Bronchial epithelial cell (primary cell): ENCODE measurements at places on chromosomes 2 and 18.

DNA sequence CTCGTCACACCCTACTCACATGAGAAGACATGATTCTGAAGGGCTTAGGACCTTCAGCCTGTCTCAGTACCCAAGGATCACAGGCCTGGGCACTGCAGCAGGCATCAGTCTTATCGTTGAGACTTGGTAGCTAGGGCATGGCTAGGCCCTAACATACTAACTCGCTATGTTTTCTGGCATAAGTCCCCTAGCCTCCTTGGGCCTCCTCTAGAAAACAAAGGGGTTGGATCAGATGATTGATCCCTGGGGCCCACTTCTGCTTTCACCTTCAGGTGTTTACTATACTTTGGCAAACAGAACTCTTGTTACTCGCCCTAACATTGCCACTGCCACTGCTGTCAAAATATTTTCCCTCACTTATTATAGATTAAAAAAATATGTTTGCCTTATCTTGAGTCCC, 44.2 kb downstream of the VSNL1 start:
- DNase-seq: no peak

GRCh38 chr18:11689669-11690565, 853 bp downstream of the GNAL start:
- peak; percentile 43 for DNase-seq

- DNase-seq: no peak
These were observed 10.2 kb downstream of the NFATC1 start for GRCh38 chr18:79405781-79406575.

DNA sequence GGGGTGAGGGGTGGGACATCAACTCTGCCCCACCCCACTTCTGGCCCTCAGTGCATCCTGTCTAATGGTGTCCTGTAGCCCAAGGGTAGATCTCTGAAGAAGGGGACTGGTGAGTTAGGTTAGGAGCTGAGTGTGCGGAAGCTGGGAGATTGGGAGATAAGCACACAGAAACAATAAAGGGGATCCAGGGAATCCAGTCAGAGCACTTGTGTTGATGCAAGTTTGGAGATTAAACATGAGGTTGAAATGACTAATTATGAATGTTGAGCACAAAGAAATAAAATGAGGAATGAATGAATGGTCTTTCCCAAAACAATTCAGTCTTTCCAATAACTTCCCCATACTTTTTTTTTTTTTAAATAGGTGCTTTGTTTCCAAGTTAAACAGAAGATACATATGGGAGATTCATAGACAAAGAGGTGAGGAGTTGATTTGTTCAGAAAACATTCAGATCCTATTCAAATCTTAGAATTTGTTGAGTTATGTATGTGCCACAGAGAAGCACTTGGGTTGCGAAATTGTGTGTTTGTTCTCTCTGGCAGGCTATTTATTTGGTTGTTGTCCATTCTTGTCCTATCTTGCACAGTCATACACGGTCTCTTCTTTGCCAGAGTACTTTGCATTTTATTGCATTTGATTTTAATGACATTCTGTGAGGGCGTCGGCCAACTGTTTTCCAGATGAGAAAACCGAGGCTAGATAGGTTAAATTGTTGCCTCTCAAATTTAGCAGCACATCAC, 31.6 kb upstream of the NABP1 start:
- DNase-seq: peak; percentile 95

- peak; percentile 44 for DNase-seq
These were observed 36.6 kb downstream of the VAPA start for GRCh38 chr18:9950289-9951016.

- no peak for DNase-seq
These were observed 32.8 kb upstream of the ACKR3 start for GRCh38 chr2:236536727-236537398.

GRCh38 chr2:72947952-72948830, 30.9 kb downstream of the EMX1 start:
- DNase-seq: no peak

- DNase-seq: no peak
These were observed 69.7 kb downstream of the LYPD6 start for GRCh38 chr2:149399934-149400615.

GRCh38 chr2:226185616-226186211, 613.9 kb downstream of the IRS1 start:
- peak; percentile 86 for DNase-seq

DNA sequence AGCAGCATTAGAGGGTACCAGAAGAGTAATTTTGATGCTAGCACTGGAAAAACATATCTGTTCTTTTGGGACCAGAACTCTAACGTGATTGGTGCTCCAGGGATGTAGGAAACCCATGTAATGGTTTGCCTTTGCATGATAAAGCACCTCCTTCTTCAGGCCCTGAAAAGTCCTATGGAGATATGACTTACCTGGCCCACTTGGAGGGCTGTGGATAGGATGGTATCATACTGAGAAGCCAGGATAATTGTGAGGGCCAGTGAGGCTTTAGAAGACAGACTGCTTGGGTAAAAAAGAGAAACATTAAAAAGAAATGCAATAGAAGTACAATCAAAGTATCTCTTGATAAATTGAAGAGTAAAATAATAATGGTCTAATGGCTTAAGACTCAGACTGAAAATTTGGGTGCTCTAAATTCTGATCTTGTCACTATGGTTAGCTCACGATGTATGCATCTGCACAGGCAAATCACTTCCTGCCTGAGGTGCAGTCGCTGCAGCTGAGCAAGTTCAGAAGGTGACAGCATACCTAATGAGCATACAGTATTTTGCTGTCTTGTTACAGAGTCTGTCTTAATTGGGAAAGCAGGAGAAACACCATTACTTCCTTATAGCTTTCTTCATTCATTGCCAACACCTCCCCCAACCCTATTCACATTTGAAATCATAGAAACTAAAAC, 371.5 kb downstream of the NUP35 start:
- DNase-seq: no peak

GRCh38 chr2:186349508-186349907, 136.6 kb upstream of the ZC3H15 start:
- peak; percentile 94 for DNase-seq

DNA sequence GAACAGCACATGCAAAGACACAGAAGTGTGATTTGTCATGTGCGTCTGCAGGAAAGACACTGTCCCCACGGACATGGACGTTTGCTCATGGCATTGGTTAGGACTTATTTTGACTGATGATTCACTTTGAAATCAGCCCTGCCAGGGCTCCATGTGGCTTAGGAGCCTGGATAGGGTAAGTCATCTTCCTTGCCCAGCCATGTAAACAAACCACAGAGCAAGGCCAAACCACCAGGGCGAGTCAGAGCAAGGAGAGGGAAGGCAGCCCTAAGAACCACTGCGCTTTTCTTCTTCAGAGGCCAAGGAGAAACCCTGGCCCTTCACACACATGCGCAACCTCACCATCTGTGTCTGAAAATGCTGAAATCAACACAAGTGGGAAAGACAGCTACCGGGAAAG, 88.8 kb downstream of the GFPT1 start:
- peak; percentile 94 for DNase-seq

GRCh38 chr18:64379662-64380061, 230.8 kb upstream of the LINC00305 start:
- no peak for DNase-seq

GRCh38 chr2:85445316-85446295, 27.1 kb downstream of the SH2D6 start:
- DNase-seq: no peak

- peak; percentile 42 for DNase-seq
These were observed 726 bp upstream of the CCDC88A start for GRCh38 chr2:55420439-55420725.

DNA sequence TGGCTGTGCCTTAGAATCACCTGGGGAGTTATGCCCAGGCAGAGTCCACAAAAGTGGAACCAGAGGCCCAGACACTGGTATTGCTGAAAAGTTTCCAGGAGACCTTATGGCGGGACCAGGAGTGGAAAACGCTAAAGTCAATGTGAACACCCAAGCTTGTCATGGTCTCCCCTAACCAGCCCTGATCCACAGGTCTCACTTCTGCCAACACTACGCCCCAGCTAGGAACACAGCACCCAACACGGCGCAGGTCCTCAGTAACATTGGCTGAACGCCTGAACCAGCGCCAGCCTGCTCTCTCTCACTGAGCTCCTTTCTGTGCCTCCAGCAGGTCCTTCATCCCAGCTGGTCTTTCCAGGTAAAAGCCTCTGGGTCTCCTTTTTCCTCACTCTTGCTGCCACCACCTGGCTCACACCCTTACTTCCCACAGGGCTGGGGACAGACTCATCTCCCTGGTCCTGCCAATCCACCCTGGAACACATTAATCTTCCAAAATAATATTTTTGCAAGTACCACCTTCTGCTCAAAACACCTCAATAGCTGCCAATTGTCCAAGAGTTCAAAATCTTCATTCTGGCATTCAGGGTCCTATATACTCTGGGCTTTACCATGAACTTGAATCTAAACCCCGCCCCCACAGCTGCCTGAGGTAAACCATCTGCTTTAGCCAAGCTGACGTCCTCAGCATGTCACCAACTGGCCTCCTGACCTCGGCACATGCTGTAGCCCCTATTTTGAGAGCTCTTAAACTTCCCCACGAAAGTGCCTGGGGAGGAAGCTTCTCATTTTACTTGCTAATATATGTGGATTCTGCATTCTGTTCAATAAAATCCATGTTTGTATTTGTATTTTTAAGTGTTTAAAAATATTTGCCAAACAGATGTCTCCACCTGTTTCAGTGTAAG, 34.6 kb downstream of the ADCY3 start:
- no peak for DNase-seq

DNA sequence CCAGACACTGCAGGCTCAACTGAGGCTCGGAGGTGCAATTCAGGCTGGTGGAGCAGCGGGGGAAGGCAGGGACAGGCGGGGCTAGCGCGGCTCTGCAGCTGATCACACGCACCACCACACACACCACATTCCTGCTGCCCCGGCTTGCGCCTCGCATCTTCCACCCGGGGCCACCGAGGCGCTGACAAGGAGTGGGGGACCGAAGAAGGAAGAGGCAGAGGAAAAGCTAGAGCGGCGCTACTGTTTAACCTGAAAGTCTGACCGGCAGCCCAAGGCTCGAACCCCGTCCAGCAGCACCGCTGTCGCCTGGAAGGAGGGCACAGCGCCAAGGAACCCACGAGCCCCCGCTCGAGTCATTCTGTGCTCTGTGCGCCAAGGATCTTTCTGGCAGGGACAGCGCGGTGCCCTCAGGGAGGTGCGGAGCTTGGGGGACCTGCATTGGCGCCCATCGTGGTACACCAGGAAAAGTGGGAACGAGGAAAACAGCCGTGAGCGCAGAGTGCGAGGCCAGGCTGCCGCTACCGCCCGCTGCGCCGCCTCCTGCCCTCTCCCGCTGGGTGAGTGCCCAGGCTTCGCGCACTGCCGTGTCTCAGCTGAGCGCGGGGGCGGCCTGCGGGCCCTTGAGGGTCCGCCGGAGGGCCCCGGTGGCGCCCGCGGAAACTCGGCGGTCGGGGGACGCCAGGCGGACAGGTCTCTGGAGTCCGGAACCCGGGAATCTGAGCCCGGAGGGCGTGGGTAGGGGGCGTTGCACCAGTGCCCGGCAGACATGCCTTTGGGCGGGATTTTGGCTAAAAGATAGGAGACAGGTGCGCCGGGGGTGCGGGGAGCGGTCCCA, 860 bp upstream of the KCNJ3 start:
- DNase-seq: no peak

GRCh38 chr2:201906777-201907562, 100.6 kb downstream of the CDK15 start:
- no peak for DNase-seq

DNA sequence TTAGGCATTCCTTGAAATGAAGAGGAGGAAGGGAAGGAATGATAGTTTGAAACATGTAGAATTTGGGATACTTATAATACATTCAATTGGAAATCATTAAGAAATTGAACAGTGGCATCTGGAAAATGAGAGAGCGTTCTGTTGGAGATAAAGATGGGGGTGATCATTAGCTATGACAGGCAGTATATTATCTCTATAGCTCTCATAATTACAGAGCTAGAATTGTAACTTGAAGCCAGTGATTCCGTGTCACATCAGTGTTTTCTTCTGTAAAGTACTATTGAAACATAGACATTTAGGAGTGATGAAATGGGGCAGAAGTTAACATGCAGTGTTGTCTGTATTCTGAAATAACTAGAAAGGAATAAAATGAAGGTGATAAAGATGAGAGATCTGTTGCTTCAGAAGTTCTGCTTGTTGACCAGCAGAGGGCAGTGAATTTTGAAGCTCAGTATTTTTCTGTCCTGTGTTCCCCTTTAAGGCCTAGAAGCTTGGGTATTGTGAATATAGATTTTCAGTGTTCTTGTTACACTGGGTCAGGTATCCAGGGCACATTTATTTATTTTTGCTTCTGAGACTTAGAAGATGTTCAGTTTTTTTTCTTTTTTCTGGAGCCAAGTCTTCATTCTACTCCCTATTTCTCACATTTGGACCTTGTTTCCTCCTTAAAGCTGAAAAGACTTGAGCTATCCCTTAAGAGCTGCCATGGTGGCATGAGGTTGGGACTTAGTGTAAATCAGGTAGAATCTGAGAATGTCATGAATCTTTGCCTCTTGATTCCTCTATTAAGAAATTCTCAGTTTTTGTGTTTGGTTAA, 157.4 kb downstream of the TAF4B start:
- DNase-seq: peak; percentile 53

GRCh38 chr2:241551998-241552737, 6.4 kb upstream of the BOK start:
- DNase-seq: no peak

GRCh38 chr2:120455390-120455789, 109.5 kb downstream of the INHBB start:
- no peak for DNase-seq

DNA sequence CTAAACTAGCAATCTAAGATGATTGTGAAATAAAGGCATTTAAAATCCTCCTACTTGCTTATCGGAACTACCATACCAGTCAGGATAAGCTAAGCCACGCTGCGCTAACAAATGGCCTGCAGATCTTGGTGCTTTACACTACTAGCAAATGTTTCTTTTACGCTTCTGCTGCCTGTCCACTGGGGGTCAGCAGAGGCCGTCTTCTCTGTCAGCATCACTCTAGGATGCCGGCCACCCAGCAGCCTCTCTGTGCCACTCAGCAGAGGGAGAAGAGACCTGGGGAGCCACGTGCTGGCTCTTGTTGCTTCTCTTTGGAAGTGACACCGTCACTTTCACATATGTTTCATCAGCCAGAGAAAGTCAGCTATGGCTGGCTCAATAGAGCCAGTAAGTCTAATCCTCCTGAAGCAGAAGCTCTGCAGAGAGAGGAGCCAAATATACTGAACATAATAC, 36.6 kb downstream of the COPS8 start:
- peak; percentile 45 for DNase-seq

DNA sequence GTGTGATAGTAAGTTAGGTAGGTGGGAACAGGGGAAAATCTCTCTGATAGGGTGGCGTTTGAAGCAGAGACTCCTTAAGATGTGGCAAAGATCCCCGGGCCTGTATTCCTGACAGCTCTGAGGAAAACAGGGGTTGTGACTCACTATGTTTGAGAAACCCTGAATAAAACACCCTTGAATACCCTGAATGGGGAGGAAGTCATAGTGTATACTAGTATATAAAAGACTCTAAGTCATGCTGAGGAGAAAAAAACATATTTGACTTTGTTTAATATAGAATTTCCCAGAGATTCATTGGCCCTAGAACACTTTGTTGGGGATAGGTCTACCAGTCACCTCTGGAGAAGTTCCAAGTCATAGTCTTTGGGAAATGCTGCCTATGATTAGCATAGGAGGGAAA, 590.9 kb downstream of the IRS1 start:
- peak; percentile 63 for DNase-seq

- no peak for DNase-seq
These were observed 119.3 kb downstream of the SETBP1 start for GRCh38 chr18:44799907-44800421.

- no peak for DNase-seq
These were observed 21.0 kb downstream of the EML4 start for GRCh38 chr2:42190191-42190590.
